ENCODE measurements at places on chromosomes 16 and 17.

DNA sequence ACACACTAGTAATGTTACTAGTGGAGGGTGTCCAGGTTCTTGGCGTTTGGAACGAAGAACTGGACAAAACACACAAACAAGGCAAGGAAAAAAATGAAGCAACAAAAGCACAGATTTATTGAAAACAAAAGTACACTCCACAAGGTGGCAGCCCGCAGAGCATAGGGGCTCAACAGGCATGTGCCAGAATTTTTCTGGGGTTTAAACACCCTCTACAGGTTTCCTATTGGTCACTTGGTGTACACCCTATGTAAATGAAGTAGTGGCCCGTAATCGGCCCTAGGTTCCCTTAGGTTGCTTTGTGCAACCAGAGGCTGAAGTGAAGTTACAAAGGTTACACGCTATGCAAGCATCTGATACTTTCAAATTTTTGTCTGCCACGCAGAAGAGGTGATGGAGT, 8.1 kb downstream of the OR2C1 start:
- no peak for DNase-seq

- DNase-seq: no peak
Measured at GRCh38 chr17:12622726-12623125, 43.0 kb upstream of the MYOCD start.

GRCh38 chr16:85213926-85214675, 101.8 kb upstream of the CIBAR2 start:
- no peak for DNase-seq

DNA sequence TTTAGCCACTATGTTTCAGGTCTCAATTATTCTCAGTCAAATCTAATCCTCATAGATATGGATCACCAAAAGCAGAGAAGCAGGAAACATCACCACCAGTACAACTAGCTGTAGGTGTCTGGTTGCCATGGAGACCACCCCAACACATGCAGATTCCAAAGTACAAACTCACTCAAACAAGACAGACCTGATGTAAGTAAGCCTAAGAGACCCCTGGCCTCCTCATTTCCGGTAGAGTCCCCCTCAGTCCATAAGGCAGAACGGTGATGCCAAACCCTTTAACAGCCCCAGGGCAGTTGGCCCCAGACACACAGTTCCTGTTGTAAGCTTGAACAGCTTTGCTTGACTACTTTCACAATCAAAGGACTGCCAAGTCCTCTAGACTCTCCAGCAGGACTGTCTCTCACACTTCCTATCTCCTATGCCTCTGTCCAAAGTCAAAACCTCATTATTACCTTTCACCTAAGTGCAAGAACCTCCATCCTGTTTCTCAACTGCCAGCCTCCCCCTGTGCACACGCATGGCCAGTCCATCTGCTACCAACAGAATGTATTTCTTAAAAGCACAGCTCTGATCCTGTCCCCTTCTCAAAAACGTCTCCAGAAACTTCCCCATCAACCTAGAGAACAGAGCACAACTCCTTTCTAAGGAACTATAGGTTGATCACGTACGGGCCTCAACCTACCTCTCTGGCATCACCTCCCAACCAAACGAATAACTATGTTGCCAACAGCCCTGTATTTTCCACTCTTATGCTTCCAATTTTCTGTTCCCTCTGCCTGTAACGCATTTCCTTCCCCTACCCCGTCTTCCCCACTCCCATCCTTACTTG, 23.9 kb downstream of the SLC39A11 start:
- DNase-seq: no peak

Measured in stimulated activated CD4-positive, alpha-beta T cell treated with anti-CD3 and anti-CD28 coated beads, Interleukin-12 subunit alpha, Interleukin-12 subunit beta, amount 100 ng/mL, for 24 hours (primary cell).